Suppressor macrophage (primary cell): ENCODE measurements at places on chromosomes 6 and 20.

GRCh38 chr20:53582574-53583351 is 10.9 kb downstream of the ZNF217 start:
- peak; percentile 95 for DNase-seq

DNA sequence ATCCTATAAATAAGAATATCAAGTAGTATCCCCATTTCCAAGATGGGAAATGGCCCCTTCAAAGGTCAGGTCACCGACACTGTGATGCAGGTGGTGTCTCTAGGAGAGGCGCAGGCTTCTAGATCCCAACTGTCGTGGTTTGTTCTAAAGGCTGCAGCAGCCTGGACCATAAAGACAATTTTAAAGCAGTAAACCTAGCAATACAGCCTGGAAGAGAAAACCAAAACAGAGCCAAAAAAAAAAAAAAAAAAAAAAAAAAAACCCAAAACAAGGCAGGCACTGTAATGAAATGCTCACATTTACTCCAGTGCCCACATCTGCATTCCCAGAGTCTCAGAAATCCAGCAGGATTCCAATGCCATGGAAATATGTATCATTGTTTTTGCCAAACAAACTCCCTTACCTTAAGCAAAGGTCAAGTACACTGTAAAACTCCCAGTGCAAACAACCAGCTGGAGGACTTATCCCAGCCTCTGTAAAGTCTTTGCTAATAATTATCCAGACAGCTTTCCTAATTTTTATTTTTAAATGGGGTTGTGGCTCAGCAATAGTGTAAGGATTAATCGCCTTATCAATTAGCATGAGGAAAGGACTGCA is 98.2 kb downstream of the PSMG4 start:
- DNase-seq, result no peak

- peak; percentile 78 for DNase-seq
Measured at GRCh38 chr6:166351715-166352285, 9.5 kb upstream of the SFT2D1 start.

GRCh38 chr20:3304456-3304855 is 65.5 kb upstream of the SLC4A11 start:
- DNase-seq, result no peak

GRCh38 chr6:127518710-127519468 is at the start of gene MTCL3:
TSS of gene MTCL3 (minus strand) at chr6:127519335.
- DNase-seq, result peak; percentile 21

- no peak for DNase-seq
Measured at GRCh38 chr20:9427430-9428291, 86.7 kb upstream of the LAMP5 start.

DNA sequence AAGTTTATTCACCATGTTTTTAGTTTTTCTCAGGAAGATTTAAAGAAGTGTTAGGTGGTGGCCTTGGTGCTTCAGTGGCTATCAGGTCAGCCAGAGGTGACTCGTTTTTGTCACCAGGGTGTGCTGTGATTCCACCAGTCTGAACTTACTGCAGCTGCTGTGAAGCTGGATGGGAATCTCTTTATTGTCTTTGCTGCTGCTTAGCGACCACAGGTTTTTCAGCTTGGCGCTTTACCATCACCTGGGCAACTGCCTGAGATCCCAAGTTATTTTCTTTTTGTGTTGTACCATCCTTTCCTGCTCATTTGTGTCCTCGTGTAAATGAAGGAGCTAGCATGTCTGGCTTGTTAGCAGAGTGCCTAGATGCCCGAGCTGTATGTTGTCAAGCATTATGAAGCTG is 146.9 kb downstream of the MACROD2 start:
- no peak for DNase-seq

GRCh38 chr6:139649128-139649527 is 274.7 kb upstream of the CITED2 start:
- no peak for DNase-seq

DNA sequence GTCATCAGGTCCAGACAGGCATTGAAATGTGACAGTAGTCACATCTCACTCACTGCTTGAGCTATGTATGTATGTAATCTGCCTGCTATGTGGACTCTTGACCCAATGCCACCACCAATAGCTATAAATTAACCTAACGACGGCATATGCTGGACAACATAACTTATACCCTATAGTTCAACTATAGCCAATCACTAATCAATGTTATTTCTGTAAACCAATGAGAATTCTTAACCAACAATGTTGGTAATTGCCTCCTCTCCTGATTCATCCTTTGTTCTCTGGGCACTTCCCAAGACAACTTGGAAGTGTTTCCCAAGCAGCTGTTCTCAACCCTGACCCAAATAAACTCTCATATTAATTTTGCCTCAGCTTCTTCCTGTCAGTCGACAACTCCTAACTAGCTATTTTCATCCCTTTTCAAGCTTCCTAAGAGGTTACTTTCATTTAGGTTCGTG is 24.1 kb upstream of the SERPINB1 start:
- DNase-seq, result no peak

GRCh38 chr6:38973178-38974057 is 75.2 kb upstream of the GLP1R start:
- DNase-seq, result peak; percentile 36

GRCh38 chr6:160333841-160334240 is 14.3 kb upstream of the SLC22A3 start:
- DNase-seq, result no peak

DNA sequence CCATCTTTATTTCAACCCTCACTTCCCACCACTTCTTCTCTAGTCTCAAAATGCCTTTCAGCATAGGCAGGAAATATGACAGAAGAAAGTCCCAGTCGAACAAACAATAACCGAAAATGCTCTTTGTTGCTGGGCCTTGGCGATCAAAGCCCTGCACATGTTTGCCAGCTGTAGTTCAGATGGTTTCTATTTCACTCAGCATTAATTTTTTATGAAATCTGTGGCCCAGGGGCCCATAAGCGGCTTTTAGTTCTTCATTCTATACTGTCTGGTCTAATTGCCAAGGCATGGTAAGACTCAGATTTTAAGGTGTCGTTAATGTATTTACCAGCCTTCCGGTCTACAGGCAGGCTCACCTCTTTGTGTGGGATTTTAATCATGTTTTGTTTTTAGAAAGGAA is 10.9 kb upstream of the F13A1 start:
- DNase-seq, result peak; percentile 36

GRCh38 chr6:141335477-141336273 is 797.0 kb upstream of the GJE1 start:
- no peak for DNase-seq

DNA sequence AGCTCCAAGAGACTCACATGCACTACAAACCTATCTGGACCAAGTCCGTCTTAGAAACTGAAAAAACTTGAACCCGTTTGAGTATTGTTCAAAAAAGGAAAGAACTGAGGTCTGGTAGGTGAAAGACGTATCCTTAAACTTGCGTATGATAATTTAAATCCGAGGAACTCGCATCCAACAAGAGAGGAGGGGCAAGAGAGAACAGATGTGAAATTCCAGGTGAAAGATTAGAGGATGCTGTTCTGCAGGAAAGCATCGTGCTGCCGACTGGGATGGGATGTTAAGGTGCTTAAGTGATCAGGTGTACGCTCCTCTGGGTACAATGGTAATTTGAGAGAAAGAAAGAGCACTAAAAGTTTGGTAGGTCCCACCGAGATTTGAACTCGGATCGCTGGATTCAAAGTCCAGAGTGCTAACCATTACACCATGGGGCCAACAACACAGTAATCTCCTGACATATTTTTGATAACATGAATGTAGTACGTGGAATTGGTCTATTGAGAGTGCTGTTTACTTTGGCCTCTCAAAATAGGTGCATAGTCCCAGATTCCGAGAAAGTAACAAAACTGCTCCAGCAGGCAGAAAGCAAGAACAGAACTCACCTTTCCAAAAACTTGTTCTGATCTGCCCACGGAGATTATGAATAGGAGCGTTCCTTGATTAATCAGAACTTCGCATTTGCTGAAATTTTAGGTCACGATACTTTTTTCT is 53.5 kb upstream of the BTN3A2 start:
- DNase-seq, result peak; percentile 77

- DNase-seq, result no peak
Measured at GRCh38 chr6:11584244-11584643, 46.7 kb downstream of the TMEM170B start.

DNA sequence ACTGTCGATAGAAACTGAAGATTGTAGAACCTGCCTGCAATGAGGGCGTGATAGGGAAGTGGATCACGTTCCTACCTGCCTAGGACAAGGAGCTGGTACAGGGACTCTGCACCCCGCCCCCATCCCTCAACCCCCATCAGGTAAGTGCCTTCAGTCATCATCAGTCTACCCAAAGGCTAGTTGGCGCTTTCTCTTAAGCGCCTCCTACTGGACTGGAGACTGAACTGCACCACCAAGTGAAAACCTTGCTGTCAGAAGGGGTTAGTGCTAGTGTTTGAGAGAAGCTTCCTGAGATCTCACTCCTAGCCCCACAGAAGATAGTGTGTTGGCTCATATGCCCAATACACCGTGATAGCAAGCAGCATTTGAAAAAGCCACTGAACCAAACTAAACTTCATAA is 706.5 kb upstream of the MAN1A1 start:
- DNase-seq, result peak; percentile 43

- DNase-seq, result no peak
Measured at GRCh38 chr20:51284176-51284575, 258.3 kb downstream of the NFATC2 start.

DNA sequence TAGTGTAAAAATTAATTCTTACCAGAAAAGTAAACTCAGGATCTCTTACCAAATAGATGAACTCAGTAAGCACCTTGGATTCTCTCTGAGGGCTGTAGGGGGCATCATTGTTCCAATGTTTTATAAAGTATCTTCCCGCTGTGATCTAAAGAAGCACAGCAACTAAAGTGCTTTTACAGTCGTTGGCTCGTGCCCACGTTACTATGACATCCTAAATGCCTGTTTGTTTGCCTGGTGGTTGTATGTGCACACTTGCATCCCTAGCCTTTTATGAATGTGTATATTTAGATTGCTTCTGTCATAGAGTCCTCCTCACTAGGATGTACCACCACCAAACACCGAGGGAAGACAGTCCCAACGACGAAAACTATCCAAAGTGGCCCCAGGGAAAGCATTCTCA is 34.5 kb downstream of the SLX4IP start:
- peak; percentile 52 for DNase-seq

DNA sequence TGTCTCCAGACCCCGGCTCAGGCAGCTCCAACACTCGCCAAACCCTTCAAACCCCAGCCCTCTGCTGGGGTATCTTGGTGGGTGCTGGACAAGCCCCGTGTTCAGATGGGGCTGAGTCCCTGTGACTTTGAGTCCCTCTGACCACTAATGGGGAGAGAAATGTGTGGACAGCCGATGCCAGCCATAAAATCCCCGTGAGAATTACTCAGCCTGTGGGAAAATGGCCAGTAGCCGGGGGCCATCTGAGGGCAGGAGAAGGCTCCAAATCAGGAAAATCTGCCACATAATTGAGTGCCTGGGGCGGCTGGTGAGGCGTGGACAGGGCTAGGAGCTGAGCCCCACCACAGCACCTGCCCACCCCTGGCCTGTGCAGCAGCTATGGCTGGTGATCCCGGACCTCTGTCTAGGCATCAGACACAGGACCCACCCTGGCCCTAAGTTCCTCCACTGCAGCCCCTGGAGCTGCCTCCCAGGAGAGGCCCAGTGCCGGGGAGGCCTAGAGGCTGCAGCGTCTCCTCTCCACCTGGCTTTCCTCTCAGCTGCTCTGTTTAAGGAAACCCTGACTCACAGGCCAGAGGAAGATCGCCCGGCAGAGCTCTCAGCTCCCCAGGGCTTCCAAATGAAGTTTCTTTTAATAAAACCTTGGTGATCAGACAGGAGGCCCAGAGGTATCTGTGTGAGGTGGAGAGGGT is 53.7 kb upstream of the SLCO4A1 start:
- no peak for DNase-seq

GRCh38 chr20:20720158-20720557 is 7.7 kb upstream of the RALGAPA2 start:
- DNase-seq, result no peak

DNA sequence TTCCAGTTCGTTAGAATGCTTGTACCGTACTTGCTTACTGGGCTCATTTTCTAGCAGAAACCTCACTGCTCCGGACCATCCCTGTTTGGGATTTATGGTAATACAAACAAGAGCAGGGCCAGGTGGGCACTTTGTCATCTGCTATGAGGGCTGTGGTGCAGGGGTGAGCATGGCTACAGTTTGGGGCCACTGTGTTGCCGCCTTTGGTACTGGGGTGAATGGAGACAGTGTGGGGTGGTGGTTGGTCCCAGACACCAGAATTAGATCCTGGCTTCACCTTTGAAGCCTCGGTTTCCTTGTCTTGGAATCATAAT is 95.0 kb downstream of the TOX2 start:
- DNase-seq, result no peak

DNA sequence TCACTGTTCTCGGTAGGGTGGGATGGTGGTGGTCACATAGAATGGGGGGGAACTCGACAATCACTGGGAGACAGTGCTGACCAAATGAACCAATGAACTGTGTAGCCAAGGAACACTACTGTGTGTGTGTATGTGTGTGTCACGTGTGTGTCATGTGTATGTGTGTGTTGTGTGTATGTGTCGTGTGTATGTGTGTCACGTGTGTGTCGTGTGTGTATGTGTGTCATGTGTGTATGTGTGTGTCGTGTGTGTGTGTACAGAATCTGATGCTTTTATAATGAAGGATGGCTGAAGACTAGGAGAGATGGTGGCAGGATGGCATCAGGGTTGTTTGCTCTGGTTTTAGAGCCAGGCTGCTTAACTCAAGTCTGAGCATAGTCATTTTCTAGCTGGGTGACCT is 99.1 kb upstream of the DUSP22 start:
- no peak for DNase-seq

DNA sequence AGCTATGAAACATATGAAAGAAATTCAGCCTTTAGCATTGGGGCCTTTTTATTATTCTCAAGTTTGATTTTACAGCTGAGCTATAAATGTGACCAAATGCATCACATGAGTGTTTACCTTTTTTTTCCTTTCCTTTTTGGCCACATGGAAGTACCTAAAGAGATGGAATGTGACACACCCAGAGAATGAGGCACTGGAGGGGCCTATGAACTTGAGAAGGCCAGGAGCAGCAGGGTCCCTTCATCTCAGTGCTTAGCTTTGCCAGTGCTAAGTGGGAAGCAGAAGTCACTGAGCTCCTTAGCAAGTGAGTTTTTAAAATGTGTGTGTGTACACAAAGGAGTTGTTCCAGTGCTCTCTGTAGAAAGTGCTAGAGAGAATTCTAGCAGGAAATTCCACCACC is 44.7 kb downstream of the RREB1 start:
- no peak for DNase-seq

- peak; percentile 86 for DNase-seq
Measured at GRCh38 chr6:4775494-4776130, 592 bp upstream of the CDYL start.
